ENCODE measurements at places on chromosomes 12 and 14.

- DNase-seq: no peak
These were observed 23.6 kb upstream of the ATF1 start for GRCh38 chr12:50740307-50740706.

DNA sequence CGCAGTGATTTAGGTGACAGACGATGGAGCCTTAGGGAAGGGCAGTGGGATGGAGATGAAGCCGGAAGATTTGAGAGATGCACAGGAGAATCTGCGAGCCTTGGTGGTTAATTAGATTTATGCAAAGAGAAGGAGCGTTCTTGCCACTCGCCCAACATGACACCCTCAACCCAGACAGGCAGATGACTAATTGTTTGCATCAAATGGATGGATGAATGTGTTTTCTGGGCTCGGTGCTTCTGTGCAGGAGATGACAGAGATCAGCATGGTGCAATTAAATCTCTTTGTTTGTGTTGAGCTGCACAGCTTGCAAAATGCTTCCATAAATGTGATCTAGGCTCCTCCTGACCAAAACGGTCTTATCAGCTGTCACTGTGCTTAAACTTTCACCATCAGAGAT lies 202.3 kb upstream of the PRMT8 start:
- DNase-seq: no peak

DNA sequence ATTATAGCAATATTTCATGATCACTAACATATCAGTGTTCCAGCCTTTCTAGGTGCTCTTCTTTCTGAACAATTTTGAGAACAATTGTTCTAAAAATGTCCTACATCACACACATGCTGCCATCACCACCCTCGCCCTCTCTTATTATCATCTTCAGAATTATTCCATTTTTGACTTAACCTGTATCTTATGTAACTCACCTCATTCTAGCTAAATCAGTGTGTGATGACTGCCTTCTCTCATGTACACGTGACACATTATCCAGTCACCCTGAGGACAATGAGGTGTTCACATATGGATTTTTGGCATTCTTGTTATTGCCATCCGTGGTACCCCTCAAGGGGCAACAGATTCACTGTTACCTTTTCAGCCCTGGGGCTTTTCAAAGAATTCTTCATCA lies 87.3 kb downstream of the RFX4 start:
- DNase-seq: no peak

- DNase-seq: no peak
These were observed 92.8 kb downstream of the SCN8A start for GRCh38 chr12:51683763-51684357.

DNA sequence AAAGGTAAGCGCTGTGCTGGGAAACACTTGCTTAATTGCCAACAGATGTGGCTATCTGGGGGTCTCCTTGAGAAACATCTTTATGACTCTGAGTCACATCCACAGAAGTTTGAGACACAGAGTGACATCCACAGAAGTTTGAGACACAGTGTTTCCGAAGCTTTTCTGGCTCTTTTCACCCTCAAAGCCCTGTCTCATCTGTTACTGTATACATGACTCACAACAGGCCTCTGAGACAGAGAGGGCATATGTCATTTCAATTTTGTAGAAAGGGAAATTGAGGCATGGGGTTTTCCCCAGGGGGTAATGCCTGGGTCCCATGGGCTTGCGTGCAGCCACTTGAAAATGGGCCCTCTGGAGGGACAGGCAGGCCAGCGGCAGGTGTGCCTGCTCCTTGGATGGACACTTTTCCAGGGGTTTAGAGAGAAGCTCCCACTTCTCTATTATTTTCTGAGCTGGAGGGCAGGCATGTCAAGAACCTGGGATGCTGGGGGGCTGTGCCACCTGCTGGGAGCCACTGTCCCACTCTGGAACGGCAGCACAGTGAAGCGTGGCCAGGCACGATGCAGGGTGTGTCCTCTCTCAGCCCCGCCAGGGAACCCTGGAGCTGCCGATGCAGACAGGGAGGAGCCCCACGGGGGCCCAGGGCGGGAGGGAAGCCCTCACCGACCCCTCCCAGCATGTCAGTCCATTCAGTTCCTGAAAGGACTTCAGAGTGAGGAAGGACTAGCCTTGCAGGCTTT lies 111.3 kb upstream of the FKBP4 start:
- DNase-seq: no peak

- no peak for DNase-seq
These were observed 389.7 kb upstream of the FAR2 start for GRCh38 chr12:28759333-28759732.

DNA sequence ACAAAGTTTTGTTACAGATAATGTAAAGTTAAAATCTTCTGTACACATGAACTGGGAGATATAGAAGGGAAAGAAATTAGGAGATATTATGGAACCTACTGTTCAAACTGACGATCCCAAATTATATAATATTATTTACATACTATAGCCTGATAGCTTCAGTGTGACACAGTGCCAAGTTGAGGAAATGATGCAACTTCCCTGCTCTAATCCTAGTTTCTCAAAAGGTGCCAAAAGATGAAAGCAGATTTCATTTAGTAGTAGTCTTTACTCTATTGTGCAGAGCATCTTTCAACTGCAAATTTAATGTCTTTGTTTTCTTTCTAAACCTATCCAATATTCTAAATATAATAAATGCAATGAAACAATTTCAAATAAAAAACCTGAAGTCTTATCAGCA lies 46.9 kb downstream of the COCH start:
- no peak for DNase-seq

DNA sequence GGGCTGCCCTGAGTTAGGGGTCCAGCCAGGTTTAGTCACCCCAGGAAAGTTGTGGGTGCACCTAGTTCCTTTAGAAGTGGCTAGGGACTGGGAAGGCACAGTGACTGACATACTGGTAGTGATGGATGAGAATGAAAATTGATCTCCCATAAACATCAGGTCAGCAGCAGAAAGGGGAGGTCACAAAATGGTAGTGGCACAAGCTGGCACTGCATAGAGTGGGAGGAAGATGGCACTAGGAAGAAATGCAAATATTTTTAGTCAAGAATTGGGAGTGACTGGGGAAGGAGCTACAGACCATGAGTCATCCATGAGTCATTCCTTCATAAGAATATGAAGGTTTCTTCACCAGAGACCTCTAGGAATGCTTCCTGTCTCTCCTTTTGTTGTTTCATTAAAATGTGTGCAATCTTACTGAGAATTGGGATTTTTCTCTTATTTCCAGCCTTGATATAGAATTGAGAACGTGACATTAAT lies 198.3 kb upstream of the AMIGO2 start:
- no peak for DNase-seq

GRCh38 chr14:85273099-85273677 lies 256.8 kb upstream of the FLRT2 start:
- DNase-seq: no peak

GRCh38 chr14:33343016-33343415 lies 404.3 kb downstream of the NPAS3 start:
- DNase-seq: no peak

GRCh38 chr12:3003357-3003992 lies 44.3 kb downstream of the TEAD4 start:
- DNase-seq: no peak

GRCh38 chr12:39144613-39145061 lies 239.2 kb upstream of the CPNE8 start:
- DNase-seq: no peak

DNA sequence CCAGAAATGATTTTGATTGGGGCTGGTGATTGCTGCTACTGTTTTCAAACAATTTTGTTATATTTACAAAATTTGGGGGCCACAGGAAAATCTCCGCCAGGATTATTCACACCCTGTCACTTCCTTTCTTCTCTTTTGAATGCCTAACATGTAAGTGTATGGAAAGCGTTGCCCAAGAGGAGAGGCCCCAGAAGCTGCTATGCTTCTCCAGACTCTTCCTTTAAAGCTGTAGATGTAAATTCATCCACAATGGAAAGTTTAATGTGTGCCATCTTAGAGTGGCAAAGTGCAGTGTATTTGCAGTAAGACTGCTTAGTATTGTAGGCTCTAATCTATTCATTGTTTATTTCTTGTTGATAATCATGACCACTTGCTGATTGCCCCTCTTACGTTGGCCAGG lies 136.7 kb upstream of the LRIG3 start:
- DNase-seq: no peak

- no peak for DNase-seq
These were observed 863.2 kb downstream of the LRFN5 start for GRCh38 chr14:42469637-42470426.

GRCh38 chr12:86600664-86601231 lies 344.6 kb upstream of the MGAT4C start:
- DNase-seq: no peak

DNA sequence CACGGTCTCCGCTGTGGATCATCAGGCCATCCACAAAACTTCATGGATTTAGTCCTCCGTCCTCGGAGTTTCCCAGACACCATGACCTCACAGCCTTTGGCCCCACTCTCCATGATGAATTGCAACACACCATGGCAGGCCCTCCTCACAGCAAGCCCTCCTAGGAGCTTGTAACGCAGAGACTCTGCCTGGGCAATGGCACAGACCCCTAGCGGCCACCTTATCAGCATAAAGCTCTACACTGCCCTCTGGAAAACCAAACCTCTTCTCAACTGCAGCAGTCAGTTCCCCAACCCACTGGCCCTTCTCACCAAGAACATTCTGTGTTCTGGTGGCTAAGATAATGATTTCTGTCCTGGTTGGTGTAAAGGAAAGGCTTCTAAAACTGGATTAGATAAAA lies 238.4 kb upstream of the USP15 start:
- DNase-seq: no peak

GRCh38 chr14:52840877-52841276 lies 49.5 kb upstream of the GNPNAT1 start:
- DNase-seq: no peak

DNA sequence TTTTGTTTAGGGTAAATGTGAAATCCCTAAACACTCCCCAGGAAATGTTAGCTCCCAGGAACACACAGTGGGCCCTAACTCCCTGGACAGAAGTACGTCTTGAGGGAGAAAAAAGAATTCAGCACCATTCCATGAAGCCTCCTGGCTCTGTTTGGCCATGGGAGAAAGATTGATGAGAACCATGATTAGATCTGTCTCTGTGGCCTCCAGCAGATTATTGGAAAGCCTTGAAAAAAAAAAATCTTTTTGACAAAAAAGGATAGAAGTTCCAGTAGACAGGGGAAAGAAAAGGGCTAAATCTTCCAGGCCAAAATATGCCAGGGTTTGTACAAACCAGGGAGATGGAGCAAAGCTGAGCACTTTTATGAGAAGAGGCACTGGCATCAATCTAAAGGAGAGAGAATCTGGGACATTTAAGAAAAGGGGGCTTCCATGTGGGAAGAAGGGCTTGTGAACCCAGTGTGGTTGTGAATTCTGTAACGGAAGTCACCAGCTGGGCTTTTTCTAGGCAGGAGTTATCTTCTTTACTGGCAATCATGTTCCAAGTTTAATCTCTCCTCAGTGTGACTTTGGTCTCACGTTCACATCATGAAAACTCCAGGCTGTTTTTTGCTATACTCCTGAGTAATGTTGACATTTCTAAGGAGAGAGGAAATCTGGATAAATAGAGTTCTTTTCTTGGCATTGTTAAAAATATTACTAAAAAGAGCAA lies 426.7 kb downstream of the RAD51B start:
- no peak for DNase-seq

DNA sequence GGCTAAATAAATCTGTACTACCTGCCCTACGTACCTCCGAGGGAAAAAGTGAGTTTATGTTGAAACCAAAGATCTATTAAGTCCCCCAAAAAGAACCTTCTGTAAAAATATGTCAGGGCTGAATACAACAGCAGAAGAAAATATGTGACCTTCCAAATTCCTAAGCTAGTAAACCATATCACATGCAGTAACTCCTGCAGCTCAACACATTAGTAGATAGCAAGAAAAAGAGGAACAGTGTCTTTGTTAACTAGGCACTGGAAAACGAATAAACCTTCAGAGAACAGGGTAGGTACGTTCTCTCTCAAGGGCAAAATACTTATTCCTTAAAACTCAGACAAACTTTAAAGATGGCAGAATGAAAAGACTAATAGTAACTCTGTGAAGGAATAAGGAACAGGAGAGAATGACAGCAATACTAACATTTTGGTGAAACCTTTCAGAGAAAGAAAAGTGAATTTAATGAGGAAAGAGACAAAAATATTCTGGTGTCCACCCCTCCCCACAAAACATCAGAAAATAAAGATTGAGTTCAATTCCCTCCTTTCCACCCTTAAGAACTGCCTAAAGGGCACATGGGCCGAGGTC lies 18.0 kb downstream of the CBX5 start:
- DNase-seq: no peak

GRCh38 chr14:95320955-95321600 lies 1.4 kb upstream of the CLMN start:
- no peak for DNase-seq

- DNase-seq: no peak
These were observed 11.0 kb downstream of the PAPLN start for GRCh38 chr14:73248108-73248868.

GRCh38 chr14:49173765-49174373 lies 412.3 kb downstream of the RPS29 start:
- peak; percentile 7 for DNase-seq

- peak; percentile 55 for DNase-seq
These were observed at the start of gene JAG2 for GRCh38 chr14:105168496-105168978. Gene JAG2, minus strand, starts transcription at chr14:105168776. Its CDS starts 356 bp downstream, at chr14:105168420.

DNA sequence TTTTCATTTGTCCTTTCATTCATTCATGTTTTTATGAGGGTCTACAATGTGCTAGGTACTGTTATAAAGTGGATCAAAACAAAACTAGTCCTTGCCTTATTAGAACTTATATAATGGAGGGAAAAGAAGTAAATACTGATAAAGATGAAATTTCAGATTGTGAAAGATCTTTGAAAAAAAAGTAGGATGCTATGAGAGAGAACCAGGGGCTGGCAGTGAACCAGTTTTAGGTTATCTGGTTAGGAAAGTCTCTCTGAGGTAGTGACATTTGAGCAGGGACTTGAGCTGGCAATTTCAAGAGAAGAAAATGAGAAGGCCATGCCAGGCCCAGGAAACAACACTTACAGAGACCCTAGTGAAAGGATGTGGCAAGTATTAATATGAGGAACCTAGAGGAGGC lies 57.3 kb upstream of the E2F7 start:
- DNase-seq: no peak

GRCh38 chr12:11641522-11641921 lies 8.0 kb upstream of the ETV6 start:
- DNase-seq: no peak

GRCh38 chr12:76190299-76190698 lies 105.8 kb upstream of the NAP1L1 start:
- DNase-seq: no peak

DNA sequence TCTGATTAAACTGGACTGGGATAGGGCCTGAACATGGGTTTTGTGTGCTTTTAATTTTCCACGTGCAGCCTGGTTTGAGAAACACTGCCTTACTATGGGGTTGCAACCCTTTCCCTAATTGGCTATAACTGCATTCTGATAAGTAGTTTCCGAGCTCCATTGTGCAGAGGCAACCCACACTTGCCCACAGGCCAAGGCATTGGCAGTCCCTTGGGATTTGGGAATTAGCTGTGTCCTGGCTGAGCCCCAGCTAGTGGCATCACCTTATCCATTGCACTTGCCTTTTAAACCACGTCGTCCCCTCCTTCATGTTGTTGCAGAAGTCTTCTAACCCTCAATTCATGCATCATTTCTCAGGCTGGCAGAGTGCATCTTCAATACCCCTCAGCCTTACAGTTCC lies 10.2 kb downstream of the VCPKMT start:
- DNase-seq: no peak
